ENCODE measurements at places on chromosomes 7 and 10.

- no peak for DNase-seq
Observed at GRCh38 chr7:122301858-122302760, 2.4 kb downstream of the FEZF1 start.

DNA sequence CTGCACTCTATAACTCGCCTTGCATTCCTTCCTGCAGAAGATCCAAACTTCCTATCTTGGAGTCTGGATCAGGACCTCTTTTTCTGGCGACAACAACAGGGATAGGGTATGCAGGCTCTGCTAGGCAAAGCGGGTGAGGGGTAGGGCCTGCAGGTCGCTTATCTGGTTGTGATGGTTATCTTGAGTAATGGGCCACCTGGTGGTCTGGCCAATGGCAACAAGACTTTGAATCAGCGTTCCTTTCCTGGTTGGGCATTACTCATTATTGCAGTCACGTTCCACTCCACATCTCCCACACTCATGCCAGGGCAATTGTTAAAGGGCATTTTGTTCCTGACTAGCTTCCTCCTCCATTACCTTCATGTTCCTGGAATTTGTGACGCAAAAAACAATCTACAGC, 48.4 kb upstream of the PLXDC2 start:
- DNase-seq, result no peak

GRCh38 chr7:84251277-84251781, 56.7 kb upstream of the SEMA3A start:
- DNase-seq, result no peak

GRCh38 chr7:137020351-137020750, 151.9 kb downstream of the CHRM2 start:
- no peak for DNase-seq

DNA sequence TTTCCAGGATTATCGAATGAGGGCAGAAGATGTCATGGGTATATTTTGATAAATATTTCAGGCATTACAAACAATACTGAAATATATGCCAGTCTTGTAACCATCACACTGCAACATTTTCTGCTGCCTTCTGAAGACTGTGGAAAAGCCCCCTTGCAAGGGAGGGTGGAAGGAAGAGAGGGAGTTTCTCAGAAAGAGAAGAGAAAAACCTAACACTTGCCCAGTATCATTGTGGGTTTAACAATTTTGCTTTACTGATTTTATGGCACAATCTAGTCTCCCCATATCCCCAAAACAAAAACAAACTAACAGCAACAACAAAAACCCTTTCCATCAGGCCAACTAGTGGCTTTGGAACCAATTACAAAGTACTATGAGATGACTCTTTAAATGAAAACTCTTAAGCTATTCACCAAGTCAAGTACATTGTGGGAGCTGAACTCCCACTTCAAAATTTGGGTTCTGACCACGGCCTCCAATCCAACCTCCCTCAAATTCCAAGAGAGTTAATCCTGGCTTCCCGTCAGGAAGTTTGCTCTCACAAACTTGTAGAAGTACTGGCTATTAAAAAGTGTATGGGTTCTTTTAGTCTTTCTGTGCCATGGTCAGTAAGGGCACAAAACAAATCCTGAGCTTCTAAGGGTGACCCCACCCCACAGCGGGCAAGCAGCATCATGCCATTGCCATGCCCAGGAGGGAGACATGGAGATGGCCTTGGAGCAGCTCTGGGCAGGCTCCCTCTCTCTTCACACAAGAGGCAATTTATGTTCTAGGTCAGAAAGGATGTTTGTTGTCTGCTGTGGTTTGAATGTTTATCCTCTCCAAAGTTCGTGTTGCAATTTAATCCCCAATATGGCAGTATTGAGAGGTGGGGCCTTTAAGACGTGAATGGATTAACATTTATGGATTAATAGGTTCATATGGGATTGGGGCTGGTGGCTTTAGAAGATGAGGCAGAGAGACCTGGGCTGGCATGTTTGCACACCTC, 96.3 kb downstream of the JAZF1 start:
- DNase-seq, result no peak

DNA sequence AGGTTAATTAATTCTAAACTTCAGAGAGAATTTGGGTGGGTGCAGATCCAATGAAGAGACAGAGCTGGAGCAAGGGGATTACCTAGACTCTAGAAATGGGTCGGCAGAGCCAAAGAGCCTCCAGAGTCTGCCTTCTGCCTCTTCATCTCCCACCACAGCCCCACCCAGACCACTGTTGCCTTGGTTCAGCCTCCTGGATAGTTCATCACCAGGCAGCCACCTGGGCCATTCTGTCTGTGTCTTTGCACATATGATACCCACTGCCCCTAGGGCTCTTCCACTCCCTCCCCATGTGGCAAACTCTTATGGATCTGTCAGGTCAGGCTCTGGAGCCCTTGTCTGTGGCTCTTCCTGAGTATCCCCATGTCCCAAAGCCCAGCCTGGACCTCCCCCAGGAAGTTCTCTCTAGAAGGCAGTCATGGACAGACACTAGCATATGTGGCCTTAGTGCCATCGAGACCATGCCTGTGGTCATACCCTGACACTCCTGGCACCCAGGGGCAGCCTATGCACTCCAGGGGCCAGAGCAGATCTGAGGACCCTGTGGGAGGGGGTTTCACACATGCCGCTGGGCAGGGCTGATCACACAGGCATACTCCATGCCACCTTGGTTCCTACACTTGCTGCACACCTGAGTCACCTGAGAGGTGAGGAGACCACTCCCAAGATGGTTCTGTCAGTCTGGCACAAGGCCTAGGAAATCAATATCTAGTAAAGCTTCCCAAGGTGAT, 41.6 kb downstream of the FRMPD2 start:
- DNase-seq, result no peak

All from mesothelial cell of epicardium (in vitro differentiated cells).